H54 (cell line): ENCODE measurements at places on chromosomes 5 and 9.

- DNase-seq: no peak
Measured at GRCh38 chr5:139828207-139828895, 32.7 kb downstream of the PSD2 start.

GRCh38 chr5:107619781-107620180 is 51.0 kb downstream of the EFNA5 start:
- no peak for DNase-seq

DNA sequence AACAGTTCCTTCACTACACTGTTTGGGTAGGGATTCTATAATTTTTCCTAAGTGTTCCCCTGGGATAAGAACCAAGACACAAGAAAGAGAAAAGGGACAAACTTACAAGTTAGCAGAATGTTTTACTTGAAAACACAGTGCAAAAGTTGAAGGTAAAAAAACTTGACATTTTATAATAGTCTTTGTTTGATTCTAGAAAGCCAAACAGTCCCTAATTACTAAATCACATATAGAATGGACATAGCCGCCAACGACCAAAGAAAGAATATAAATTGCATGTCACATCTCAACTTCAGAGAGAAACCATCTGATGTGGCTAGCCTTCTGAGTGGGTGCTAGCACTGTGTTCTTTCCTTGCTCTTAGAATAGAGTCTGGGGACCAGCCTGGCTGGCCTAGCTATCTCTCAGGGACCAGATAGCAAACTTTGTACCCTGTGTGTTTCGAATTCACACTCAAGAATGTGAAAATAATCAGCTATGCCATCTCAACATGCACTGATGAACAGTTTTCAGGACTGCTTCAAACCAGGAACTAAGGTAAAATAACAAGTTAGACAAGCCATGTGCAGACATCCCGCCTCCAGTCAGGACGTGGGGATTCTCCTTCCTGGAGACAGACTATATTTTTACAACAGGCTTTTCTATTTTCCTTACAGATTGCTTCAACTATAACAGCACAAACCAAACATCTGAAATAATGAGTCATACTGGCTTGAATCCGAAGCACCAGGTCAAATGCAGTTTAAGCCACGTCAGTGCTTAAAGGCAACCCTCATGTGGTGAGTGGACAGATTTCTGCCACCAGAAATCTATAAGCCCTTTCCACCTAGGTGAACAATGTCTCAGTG is 53.7 kb downstream of the LHFPL2 start:
- DNase-seq: peak; percentile 58

- DNase-seq: no peak
Measured at GRCh38 chr5:2433086-2433485, 318.4 kb downstream of the IRX2 start.

GRCh38 chr9:125812403-125812802 is 65.2 kb downstream of the PBX3 start:
- DNase-seq: no peak

DNA sequence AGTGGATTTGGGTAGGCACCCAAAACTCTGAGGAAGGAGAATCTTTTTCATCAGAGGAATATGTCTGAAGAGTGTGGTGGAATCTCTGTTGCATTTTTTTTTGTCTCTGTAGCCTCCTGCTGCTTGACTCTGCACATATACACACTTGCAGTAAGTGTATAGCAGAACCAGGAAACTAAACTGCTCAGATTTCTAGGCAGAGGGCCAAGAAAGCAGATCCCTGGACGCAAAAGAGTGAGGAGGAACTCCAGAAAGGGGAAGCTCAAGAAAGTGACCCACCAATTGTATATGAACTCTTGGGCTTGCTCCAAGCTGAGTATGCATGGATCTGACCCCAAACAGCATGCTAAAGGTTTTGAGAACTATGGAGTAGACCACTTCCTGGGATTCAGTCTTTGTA is 181.8 kb downstream of the GADD45G start:
- no peak for DNase-seq

- DNase-seq: peak; percentile 97
Measured at GRCh38 chr9:88533951-88534455, 975 bp upstream of the NXNL2 start.

DNA sequence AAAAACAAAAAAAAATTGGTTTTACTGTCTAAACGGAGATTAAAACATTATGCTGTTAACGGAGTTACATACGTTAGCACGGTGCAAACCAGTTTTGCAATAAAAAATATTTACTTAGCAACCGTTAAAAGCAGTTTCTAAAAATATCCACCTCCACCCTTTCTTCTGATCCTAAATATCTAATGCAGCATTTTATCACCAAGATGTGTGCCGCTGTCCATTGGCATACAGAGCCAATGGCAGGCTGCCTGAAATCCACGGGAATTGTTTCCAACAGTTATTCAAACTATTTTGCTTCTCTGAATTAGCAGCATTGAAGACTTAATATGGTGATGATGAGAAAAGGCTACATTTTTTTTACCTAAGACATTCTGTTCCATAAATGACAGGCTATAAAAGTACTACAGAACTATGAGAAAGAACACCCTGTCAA is 61.6 kb downstream of the CSNK1A1 start:
- DNase-seq: no peak

- DNase-seq: no peak
Measured at GRCh38 chr5:77770293-77771005, 5.7 kb downstream of the TBCA start.

DNA sequence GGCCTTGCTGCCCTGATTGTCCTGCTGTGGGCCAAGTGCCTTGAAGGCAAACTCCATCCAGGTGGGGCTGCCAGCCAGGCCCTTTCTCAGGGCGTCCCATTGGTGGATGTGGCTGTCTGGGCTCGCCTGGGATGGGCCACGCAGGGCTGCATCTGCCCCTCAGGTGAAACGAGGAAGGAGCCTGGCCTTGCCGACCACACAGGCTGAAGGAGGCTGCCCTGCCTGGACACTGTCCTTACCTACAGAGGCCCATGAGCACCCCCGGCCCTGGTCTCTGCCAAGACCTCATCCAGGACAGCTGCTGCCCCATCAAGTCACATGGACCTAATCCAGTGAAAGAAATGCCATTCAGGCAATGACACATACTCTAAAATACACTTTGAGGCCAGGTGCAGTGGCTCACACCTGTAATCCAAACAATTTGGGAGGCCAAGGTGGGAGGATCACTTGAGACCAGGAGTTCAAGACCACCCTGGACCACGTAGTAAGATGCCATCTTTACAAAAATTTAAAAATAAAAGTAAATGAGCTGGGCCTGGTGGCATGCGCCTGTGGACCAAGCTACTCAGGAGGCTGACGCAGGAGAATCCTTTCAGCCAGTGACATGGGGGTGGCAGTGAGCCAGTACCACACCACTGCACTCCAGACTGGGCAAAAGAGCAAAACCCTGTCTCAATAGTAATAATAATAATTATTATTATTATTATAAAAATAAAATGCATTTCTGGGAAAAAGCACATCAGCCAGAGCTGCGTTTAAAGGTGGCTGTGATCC is 33.9 kb downstream of the PNPLA7 start:
- no peak for DNase-seq

GRCh38 chr9:21564175-21564574 is 82.1 kb upstream of the IFNE start:
- DNase-seq: no peak

DNA sequence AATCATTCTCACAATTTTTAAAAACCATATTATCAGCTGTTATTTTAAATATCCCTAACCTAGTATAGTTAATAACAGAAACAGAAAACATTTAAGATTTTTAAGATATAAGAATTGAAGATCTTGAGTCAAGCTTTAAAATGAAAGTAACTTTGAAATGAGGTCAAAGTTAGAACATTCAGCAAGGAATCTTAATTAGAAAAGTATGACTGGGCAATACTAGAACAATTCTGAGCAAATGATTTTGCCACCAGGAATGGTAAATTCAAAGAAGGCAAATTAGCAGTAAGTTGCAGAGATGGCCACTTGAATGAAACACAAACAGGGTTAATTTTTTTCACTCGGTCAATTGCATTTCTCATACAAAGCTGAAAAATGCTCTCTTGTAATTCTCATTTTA is 117.9 kb downstream of the NXNL2 start:
- DNase-seq: no peak

GRCh38 chr9:132372177-132373095 is 17.6 kb upstream of the SETX start:
- peak; percentile 44 for DNase-seq
